ENCODE measurements at places on chromosomes 11 and 22.

- no peak for DNase-seq
Observed at GRCh38 chr22:48520884-48521588, 1306.6 kb downstream of the BRD1 start.

GRCh38 chr11:70078781-70079616, 882 bp downstream of the ANO1 start:
- DNase-seq: no peak

DNA sequence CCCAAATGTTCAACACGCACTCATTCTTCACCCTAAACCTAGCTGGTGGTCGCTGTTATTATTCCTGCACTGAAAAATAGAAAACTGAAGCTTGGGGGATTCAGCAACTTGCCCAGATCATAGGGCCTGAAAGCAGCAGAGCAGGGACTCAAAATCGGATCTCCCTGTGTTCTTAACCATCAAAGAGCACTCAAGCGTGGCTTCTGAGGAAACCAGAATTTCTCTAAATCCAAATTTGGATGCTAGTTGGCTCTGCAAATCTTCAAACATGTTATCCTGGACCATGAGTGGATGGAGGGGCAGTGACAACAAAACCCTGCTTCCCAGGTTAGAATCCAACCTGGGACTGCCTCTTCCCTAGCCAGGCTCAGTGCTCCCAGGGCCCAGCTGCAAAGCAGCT, 11.6 kb upstream of the ARAP1 start:
- DNase-seq: no peak

DNA sequence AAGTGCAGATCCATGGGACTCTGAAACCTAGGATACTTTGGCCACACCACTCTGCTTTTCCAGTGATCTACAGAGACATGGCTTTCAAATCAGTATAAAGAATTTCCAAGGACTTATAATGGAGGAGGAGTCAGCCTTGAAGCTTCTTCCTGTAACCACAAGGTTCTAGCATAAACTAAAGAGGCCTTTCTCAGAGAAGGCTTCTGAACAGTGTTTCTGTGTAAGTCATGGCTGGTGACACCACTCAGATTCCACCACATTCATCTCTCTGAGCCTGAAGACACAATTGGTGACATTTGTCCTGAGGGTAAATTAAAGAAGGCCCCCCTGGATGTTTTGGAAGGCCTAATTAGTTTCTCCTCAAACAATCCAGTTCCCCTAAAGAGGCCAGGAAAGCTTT, 29.0 kb upstream of the ADORA2A start:
- no peak for DNase-seq

GRCh38 chr11:36870361-36870760, 272.3 kb upstream of the RAG2 start:
- no peak for DNase-seq

- DNase-seq: no peak
Observed at GRCh38 chr11:36312611-36313472, 16.8 kb downstream of the PRR5L start.

DNA sequence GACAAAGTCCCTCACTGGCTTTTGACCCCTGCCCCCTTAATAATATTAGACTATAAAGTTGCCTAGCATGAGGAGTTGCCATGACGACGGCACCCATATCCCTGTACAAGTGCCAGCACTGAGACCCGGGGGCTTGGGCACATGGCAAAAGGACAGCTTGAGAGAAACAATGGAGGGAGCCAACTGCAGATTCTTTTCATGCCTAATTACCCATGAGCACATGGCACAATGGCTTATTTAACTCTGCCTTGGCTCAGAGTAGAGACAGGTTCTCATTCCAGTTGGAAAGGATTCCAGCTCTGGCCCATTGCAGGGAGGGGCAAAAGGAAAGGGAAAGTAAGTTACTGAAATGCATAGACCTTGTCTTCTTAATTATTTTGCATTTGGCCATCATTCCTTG, 261.2 kb upstream of the UBASH3B start:
- no peak for DNase-seq

DNA sequence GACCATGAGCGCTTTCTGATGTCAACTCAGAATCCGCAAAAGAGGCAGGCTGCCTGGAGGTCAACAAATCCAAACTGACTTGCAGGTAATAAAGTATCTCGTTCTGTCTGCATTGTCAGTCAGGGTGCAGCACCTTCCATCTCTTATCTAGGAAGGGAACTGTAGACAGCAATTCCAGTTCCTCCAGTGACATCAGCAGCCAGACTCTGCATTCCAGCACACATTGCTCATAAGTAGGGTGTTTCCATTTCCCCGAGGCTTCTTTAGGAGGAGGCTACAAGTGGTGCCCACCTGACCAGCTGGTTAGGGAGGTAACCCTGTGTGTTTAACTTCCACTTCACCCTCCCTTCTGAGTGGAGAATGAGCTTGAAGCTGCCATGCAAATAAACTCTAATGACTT, 53.3 kb downstream of the NTM start:
- DNase-seq: no peak

GRCh38 chr11:35347173-35347878, 72.0 kb downstream of the SLC1A2 start:
- no peak for DNase-seq

- peak; percentile 18 for DNase-seq
Observed at GRCh38 chr11:126317756-126318573, 14.1 kb downstream of the DCPS start.

GRCh38 chr22:22884888-22885840, 2.5 kb upstream of the IGLL5 start:
- DNase-seq: no peak

DNA sequence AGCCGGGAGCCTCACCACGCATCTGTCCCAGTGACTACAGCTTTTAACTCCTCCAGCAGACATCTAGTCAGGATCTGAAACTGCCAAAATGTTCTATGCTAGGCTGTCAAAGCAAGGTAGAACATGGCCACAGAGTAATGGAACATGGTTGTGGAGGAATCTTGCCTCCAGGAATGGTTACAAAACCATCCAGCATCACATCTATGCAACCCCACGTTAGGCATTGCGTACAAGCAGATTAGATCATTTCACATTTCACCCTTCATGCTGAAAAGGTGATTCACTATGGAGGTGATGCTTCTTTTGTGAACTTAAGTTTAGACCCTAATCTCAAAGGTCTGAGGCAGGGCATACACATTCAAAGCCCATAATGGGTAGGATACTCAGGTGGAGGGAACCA, 103.0 kb downstream of the PARVA start:
- no peak for DNase-seq

DNA sequence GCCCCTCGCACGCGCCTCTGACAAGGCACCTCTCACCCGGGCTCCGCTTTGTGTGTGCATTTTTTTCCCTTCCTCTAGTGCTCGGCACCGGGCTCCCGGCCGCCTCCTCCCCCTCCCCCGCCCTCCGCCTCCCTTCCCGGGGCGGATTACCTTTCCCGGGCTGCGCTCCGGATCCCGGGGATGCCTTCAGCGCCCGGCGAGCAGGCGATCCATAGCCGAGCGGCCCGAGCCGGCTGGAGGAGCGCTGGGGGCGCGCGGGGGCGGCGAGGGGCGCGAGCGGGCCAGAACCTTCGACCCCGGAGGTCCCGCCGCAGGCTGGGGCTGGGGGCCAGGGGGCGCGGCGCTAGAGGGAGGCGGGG, 282 bp downstream of the MPPED2 start:
- DNase-seq: no peak

DNA sequence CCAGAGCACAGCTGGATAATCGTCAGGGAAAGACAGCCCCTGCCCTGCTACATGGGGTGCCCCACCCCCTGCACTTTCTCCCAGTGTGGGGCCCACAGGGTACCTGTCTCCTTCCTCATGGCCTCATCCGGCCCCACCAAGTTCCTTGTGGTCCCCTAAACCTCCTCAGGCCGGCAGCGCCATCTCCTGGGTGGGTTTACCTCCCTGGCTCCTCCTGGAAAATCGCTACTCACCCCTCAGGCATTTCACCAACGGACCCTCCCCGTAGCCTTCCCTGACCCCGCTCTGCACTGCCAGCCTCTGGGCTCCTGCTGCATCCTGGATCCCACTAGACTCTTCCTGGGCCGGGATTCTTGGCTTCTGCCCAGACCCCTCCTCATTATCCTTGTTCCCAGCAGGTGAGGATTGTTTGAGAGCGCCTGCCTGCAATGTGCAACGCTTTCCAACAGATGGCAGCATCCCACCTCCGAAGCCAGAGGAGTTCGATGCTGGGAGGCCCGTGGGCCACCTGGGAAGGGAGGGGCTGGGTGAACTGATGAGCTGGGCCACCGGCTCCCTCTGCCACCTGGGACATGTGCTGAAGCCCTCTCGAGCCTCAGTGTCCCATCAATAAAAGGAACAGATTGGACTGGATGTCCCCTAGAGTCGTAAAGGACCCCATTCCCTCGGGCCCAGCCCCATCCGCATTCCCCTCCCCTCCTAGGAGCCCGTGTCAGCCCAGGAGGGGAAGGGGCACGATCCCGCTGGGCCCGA, 44.2 kb upstream of the TTLL12 start:
- DNase-seq: peak; percentile 42

GRCh38 chr22:31530823-31531195, 34.5 kb downstream of the SFI1 start:
- DNase-seq: no peak

DNA sequence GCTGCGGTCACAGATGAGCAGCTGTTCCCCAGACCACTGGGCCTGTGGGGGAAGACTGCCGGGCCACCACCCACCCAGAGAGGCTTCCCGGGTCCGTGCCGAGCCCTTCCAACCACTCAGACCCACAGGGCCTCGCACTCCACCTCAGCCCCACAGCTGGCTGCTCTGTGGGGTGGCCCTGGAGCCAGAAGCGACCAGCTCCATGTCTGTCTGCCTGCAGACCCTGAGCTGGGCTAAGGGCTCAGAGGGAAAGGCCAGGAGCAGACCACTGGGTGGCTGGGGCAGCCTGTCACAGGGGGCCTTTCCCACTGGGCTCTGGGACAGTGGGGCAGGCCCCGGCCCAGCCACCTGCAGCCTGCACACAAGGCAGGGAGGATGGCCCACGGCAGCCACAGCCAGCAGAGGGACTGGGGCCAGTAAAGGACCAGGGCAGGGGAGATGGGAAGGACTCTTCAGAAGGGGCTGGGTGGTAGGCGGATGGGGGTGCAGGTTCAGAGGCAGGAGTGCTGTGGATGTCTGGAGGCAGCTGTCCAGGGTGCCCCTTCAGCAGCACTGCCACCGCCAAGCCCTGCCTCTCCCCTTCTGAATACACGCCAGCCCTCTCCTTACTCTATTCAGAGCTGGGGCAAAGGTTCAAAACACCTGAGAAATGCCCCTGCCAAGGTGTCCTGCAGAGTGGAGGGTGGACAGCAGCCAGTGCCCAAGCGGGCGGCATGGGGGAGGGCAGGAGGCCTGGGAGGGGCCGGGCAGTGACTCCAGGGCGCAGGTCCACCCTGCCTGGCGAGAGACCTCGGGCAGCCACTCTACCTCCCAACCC, 32.2 kb downstream of the GNB1L start:
- DNase-seq: no peak

DNA sequence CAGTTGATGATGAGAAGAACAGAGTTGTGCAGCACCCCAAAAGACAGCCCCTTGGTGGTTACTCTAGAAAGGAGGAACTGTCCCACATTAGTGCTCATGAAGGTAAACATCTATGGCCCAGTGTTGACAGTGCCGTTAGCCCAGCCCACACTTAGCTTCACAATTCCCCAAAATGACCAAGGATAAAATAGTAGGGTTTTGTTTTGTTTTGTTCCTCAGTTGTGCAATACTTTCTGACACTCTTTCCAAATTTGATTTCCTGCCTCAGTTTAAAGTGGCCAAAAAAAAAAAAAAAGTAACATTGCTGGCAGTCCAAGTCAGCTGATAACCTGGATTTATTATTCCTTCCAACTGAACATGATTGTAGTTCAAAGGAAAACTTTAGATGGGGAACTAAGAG, 269.4 kb downstream of the TMEM135 start:
- no peak for DNase-seq

- no peak for DNase-seq
Observed at GRCh38 chr11:78940500-78941225, 366.0 kb upstream of the NARS2 start.

GRCh38 chr11:104286129-104286528, 122.2 kb upstream of the PDGFD start:
- DNase-seq: no peak

GRCh38 chr11:104522650-104523049, 358.7 kb upstream of the PDGFD start:
- no peak for DNase-seq

DNA sequence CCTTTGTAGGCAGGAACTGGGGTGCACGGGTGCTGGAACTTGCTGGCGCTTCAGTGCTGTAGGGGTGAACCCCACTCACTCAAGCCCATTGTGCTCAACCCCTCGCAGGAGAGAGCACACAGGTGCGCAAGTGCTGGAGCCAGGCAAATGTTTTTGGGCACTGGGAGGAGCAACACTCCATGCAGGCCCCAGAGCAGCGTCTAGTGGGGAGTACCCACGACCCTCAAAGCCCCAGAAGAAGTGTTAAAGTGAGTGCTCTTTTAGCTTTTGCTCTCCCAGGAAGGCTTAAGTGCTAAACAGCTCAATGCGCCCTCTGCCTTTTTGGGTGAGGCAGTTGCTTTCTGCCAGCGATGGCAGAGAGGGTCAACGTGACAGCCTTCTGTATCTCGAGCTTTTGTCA, 282.2 kb upstream of the ARHGAP42 start:
- DNase-seq: no peak

DNA sequence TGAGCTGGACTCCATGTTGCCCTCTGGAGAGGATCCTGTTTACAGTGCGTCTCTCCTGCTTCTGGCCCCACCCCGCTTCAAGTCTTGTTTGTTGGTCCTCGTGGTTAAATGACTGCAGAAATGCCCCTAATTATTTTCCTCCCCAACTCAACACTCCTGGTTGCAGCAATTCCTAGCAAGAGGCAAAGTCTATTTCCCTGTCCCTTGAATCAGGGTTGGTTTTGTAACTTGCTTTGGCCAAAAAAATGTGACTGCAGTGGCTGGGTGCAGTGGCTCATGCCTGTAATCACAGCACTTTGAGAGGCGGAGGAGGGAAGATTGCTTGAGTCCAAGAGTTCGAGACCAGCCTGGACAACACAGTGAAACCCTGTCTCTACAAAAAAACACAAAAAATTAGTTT, 41.0 kb upstream of the FGF3 start:
- DNase-seq: no peak

DNA sequence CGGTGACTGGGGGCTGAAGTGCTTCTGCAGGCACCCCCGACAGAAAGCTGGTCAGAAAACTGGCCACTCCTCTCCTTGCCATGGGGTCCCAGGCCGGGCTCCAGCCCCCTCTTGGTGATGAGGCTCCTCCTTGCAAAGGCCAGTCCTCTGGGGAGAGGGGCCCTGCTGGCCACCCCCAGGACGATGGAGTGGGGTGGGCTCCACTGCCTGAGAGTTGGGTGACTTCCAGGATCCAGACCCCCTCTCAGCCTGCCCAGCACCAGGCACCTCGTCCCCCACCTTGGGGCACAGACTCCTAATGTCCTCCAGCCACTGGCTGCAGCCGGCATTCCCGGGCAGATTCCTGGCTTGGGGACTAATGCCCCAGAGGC, 441 bp upstream of the RPS6KA4 start:
- DNase-seq: no peak

- DNase-seq: no peak
Observed at GRCh38 chr22:33803371-33804282, 116.6 kb downstream of the LARGE1 start.

DNA sequence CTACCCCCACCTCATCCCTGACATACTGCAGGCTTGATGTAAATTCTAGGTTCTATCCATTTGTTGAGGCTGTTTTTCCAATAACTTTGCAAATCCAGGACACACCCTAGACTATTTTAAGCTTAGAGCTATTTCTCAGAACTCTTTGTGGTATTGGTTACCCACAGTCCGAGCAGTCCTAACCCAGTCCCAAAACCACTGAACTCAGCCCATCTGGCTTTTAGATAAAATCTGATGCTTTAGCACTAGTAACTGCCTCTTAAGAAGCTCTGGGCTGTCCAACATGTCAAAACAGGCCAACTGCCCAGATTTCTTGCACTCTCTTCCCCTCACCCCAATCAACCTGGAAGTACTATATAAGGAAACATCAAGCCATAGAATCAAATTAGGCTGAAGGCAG, 344.4 kb upstream of the CADM1 start:
- no peak for DNase-seq

Measured in CD4-positive, alpha-beta T cell treated with Interferon alpha-2 for 1 hour (primary cell).